ENCODE measurements at places on chromosomes 13 and 19. TPM values are rescaled to one million over a fixed set of nuclear protein-coding genes. Genes with fewer than 3 reads are reported as not detected.

GGN gene
- 0.33 TPM for total RNA-seq

ZNF155 gene
- 0.62 TPM for total RNA-seq

KIR3DL2 gene
- not detected for total RNA-seq

MYCBP2 gene
- total RNA-seq, result 30.0 TPM

CD79A gene
- total RNA-seq, result 0.38 TPM

EBI3 gene
- total RNA-seq, result 0.22 TPM

PRODH2 gene
- total RNA-seq, result not detected

TMEM255B gene
- total RNA-seq, result 0.75 TPM

ZNF274 gene
- total RNA-seq, result 28.7 TPM

DPF1 gene
- total RNA-seq, result 5.7 TPM

CACNA1A gene
- total RNA-seq, result 0.04 TPM

ZFP82 gene
- total RNA-seq, result 2.3 TPM

MISP3 gene
- total RNA-seq, result 2.9 TPM

KLK12 gene
- total RNA-seq, result not detected

ZNF525 gene
- total RNA-seq, result 6.5 TPM

OR2Z1 gene
- not detected for total RNA-seq

ZNF14 gene
- 2.6 TPM for total RNA-seq

TRPM4 gene
- 37.8 TPM for total RNA-seq

CEACAM4 gene
- total RNA-seq, result not detected

ANGPTL4 gene
- 0.24 TPM for total RNA-seq

STK11 gene
- total RNA-seq, result 89.6 TPM

TMEM59L gene
- not detected for total RNA-seq

CATSPERD gene
- total RNA-seq, result not detected

MEDAG gene
- not detected for total RNA-seq

KIR2DL1 gene
- total RNA-seq, result not detected

CHAMP1 gene
- 32.4 TPM for total RNA-seq

IGFL3 gene
- not detected for total RNA-seq

ICAM4 gene
- total RNA-seq, result 62.6 TPM

GPC6 gene
- total RNA-seq, result 0.07 TPM

ZNF433 gene
- 3.0 TPM for total RNA-seq

MRPS31 gene
- 23.7 TPM for total RNA-seq

IL4I1 gene
- 0.76 TPM for total RNA-seq

LILRB1 gene
- not detected for total RNA-seq

SGCG gene
- total RNA-seq, result 0.35 TPM

SIGLEC8 gene
- 0.49 TPM for total RNA-seq

ZNF264 gene
- total RNA-seq, result 2.8 TPM

OBI1 gene
- total RNA-seq, result 10.5 TPM

TNNI3 gene
- total RNA-seq, result 63.3 TPM

XAB2 gene
- 58.7 TPM for total RNA-seq

CD177 gene
- total RNA-seq, result not detected

SPACA4 gene
- not detected for total RNA-seq

REEP6 gene
- 64.2 TPM for total RNA-seq

STAP2 gene
- 5.7 TPM for total RNA-seq

RAB20 gene
- total RNA-seq, result 8.1 TPM

ZNF837 gene
- 0.54 TPM for total RNA-seq

VSTM1 gene
- total RNA-seq, result not detected

SERP2 gene
- not detected for total RNA-seq

PSG4 gene
- not detected for total RNA-seq

All from K562 (cell line).